ENCODE measurements at places on chromosomes 12 and 14. TPM values are rescaled to one million over a fixed set of nuclear protein-coding genes. Genes with fewer than 3 reads are reported as not detected.

PIWIL1 gene
- total RNA-seq: not detected

REP15 gene
- total RNA-seq: 3.0 TPM

- no peak for DNase-seq
These were observed 47.4 kb downstream of the TCHP start for GRCh38 chr12:109947521-109947920.

- DNase-seq: no peak
These were observed 135.1 kb downstream of the ETNK1 start for GRCh38 chr12:22759769-22760674.

- DNase-seq: no peak
These were observed 239.6 kb downstream of the ZFP36L1 start for GRCh38 chr14:68553311-68553710.

DNA sequence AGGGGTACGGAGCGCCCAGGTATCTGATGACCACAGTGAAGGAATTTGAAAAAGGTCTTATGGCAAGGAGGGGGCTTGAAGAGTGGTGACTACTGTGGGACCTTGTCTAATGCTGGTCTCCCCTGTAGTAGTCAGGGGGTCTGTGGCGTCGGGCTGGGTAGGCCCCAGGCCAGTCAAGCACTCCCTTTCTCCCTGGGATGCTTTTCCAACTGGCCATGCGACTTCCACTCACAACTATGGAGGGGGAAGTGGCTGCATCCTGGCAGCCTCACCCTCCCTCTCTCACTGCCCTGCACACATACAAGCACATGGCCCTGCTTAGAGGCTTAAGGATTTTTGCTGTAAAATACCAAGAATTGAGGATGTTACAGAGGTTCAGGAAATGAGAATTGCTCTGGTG, 4.1 kb downstream of the TSPAN11 start:
- DNase-seq: no peak

DNA sequence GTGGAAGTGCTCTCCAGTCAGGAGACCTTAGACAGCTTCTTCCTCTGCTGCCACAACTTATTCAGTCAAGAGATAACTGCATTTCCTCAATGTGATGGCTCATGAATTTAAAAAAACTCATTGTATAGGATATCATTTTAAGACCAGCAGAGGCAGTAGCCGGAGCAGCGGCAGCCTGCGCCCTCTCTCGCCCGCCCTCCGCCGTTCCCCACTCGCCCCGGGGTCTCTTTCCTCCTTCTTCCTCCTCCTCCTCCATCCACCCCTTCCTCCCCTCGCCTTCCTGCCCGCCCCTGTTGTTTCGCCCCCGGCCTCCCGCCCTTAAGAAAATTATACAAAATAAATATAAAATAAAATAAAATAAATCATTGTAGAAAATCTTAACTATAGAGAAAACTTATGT, 687.6 kb downstream of the FLRT2 start:
- no peak for DNase-seq

MYG1 gene
- total RNA-seq: 39.5 TPM

GRCh38 chr14:101131451-101131916, 228.0 kb upstream of the RTL1 start:
- DNase-seq: no peak

- DNase-seq: no peak
These were observed 188.1 kb downstream of the DPY19L2 start for GRCh38 chr12:63480186-63480585.

PSEN1 gene
- 76.4 TPM for total RNA-seq

GRCh38 chr14:91256661-91257060, 12.2 kb upstream of the GPR68 start:
- DNase-seq: no peak

GRCh38 chr12:93938931-93939330, 209.4 kb upstream of the PLXNC1 start:
- no peak for DNase-seq

- no peak for DNase-seq
These were observed 33.2 kb downstream of the HSPB8 start for GRCh38 chr12:119211884-119212283.

KRT71 gene
- not detected for total RNA-seq

ASIC1 gene
- 16.2 TPM for total RNA-seq

BIN2 gene
- total RNA-seq: 2.2 TPM

DNA sequence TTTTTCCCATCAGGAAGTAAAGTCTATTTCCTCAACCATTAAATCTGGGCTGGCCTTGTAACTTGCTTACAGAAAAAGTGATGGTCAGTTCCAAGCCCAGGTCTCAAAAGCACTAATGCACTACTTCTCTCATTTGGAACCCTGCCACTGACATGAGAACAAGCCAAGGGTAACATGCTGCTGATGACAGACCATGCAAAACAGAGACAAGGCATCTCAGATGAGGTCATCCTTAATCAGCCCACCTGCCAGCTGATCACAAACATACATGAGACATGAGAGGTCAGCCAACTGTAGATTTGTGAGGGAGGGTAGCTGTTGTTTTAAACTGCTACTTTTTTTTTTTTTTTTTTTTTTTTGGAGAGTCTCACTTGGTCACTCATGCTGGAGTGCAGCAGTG, 16.2 kb downstream of the TWF1 start:
- no peak for DNase-seq

POU6F1 gene
- 14.5 TPM for total RNA-seq

GRCh38 chr12:124687917-124688316, 120.5 kb upstream of the NCOR2 start:
- DNase-seq: peak; percentile 31

DNA sequence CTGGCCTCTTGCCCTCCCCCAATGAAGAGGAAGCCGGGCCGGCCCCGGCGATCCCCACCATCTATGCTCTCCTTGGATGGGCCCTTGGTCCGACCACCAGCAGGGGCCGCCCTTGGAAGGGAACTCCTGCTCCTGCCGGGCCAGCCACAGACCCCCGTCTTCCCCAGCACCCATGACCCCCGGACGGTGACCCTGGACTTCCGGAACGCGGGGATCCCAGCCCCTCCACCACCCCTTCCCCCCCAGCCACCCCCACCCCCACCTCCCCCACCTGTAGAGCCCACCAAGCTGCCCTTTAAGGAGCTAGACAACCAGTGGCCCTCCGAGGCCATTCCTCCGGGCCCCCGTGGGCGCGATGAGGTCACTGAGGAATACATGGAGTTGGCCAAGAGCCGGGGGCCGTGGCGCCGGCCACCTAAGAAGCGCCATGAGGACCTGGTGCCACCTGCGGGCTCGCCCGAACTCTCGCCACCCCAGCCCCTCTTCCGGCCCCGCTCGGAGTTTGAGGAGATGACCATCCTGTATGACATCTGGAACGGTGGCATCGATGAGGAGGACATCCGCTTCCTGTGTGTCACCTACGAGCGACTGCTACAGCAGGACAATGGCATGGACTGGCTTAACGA, 19.4 kb downstream of the SETD1B start:
- no peak for DNase-seq

DNA sequence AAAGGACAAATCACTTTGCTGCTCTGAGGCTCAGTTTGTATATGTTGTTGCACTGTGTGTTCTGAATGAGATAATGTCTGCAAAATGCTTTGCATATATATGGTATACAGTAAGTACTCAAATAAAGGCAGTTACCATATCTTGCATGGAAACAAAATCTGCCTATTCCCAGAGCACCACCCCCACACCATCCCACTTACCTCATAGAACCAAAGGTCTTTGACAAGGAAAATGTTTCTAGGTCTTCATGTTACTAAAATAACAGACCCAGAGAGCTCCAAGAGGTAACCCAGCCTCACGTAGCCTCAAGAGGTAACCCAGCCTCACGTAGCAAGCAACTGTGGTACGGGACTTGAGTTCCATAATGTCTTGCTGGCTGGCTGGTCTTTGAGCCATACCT, 71.6 kb upstream of the CMKLR1 start:
- no peak for DNase-seq

GRCh38 chr14:38238332-38238731, 17.6 kb downstream of the CLEC14A start:
- DNase-seq: no peak

DNA sequence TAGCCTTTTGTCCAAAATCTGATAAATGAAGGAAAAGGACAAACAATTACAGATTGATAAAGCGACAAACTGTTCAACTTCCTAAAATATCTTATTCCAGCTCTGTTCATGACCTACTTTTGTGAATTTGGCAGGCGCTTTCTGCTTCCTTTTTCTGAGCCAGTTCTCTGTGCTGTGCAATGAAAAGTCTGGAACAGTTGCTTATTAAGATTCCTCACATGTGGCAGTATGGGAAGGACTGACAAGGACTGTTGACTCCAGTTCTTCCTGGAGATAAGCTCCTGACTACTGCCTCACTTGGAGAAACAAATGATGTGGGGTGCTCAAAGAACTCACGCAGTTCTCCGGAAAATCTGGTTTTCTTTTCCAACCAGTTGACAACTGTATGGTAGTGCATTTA, 58.3 kb upstream of the ANP32D start:
- DNase-seq: peak; percentile 26

SYNDIG1L gene
- total RNA-seq: 1.1 TPM

DNA sequence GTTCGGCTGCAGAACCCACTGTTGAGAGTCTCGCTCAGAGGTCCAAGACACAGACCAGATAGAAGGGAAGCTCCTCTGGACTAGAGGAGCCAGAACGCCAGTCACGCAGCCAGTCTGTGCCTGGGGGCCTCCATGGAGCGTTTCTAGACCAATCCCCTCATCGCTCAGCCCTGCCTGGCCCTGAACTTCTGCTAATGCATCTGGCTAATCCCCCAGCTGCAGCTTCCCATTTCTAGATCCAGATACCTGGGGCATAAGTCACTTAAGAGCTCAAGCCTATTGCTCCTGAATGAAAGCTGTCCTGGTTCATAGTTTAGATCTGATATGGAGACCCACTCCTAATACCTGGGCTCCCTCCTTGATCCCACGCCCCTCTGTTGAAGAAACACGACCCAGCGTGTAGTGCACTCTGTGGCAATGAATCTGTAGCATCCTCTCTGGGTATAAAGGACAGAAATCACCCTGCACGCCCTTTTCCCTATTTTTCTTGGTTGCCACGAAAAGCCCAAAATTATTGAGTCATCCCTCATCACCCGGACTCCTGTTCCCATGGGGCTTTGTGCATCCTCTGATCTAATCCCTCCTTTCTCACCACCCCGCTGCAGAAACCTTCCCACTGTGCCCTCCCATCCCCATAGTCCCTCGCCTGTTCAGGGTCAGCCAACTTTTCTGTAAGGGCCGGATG, 341.6 kb upstream of the FKBP4 start:
- no peak for DNase-seq

MGAT4C gene
- 56.9 TPM for total RNA-seq

CPSF6 gene
- total RNA-seq: 113 TPM

DNA sequence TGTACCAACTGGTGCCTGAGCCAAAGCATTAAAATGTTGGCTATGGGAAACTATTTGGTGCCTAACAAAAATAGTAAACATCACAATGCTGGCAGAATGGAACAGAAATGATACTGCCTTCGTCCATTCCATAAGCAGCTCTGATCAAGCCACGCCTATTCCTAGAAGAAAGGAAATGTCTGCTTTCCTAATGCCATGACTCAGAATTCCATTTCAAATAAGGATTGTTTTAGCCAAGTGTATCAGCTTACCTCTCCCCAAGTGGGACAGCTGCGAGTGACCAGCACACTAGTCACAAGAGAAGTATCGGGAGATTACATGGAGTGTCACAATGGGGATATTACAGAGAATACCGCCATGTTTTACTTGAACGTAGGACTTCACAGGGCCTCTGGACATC, 38.7 kb downstream of the GLT8D2 start:
- DNase-seq: no peak

DNA sequence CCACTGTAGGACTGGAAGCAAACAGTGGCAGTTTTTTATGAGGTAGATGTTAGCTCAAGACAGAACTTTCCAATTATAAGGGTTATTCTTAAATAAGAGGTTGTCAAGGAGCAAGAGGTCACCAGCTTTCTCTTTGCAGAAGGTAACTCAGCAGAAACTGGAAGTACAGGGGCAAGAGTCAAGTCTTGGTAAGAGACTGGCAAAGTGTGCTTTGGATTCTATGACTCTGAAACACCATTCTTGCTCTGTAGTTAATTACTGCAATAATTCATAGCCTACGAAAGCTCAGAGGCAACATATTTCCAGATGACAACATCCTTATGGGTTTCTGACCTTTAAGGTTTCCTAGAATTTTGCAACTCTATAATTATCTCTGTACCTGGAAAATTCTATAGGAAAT, 51.3 kb downstream of the RMST start:
- no peak for DNase-seq

GRCh38 chr14:95355422-95355821, 35.7 kb upstream of the CLMN start:
- DNase-seq: no peak

GRCh38 chr12:2963760-2964292, 4.6 kb downstream of the TEAD4 start:
- DNase-seq: no peak

DNA sequence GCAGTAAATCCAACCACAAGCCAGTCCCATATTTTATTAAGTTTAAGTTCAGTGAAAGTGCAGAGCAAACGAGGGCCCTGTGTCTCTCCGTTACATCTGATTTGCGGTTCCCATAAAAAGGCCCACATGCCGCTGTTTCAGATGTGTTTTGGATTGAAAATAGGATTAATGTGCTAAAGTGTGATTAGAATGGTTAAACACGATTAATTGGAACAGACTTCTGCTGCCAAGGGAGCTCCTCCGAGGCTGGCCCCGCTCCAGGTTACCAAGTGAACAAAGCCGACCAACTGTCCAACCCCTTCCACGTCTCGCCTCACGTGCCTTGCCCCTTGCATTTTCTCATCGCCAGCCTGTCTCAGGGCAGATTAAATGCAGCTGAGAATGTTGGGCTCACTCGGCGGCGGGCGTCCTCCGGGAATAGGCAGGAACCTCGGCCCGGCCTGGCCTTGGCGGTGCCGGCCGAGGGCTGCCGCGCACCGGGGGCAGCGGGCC, 166.5 kb upstream of the GSC start:
- DNase-seq: peak; percentile 36

- DNase-seq: no peak
These were observed 18.1 kb downstream of the MEG3 start for GRCh38 chr14:100844082-100844408.

GRCh38 chr12:120327593-120327992, at the start of gene PLA2G1B:
PLA2G1B (minus strand) TSS chr12:120327779; CDS start chr12:120327753, 26 bp downstream.
- no peak for DNase-seq

ING4 gene
- 65.0 TPM for total RNA-seq

MANSC4 gene
- 0.47 TPM for total RNA-seq

DIO3 gene
- not detected for total RNA-seq

ETNK1 gene
- total RNA-seq: 182 TPM

- peak; percentile 70 for DNase-seq
These were observed 67.8 kb downstream of the HMGA2 start for GRCh38 chr12:65891987-65892481.

DNA sequence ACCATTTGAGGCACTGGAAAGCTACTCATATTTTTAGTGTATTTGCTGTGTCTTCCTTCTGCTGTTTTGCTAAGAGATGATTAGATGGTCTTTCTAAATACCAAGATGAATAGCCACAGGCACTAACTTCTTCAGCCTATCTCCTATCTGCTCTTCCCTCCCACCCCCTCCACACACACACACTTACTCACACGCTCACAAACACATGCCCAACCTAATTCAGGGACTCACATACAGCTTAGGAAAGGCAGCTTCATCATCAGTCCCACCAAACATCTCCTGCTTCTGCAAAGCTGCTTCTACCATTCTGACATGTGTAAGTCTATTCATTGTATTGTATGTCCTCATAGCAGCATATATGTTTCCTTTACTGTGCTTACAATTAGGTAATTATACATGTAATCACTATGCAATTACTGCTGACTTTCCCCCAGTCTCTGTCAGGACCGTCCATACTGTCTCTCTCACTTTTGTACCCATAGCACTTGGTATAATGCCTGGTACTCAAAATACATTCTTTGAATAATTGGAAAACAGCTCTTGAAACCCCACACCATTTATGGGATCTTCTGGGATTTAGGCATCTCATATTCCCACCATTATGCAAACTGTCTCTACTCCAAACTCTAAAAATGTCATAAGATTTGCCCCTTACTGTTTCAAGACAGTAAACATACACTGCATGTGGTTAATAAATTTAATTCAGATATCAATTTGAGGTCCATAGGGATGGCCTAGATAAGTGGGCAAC, 83.3 kb upstream of the HIF1A start:
- DNase-seq: no peak
